T1000 (cell line): ENCODE measurements at places on chromosomes 6 and 20.

DNA sequence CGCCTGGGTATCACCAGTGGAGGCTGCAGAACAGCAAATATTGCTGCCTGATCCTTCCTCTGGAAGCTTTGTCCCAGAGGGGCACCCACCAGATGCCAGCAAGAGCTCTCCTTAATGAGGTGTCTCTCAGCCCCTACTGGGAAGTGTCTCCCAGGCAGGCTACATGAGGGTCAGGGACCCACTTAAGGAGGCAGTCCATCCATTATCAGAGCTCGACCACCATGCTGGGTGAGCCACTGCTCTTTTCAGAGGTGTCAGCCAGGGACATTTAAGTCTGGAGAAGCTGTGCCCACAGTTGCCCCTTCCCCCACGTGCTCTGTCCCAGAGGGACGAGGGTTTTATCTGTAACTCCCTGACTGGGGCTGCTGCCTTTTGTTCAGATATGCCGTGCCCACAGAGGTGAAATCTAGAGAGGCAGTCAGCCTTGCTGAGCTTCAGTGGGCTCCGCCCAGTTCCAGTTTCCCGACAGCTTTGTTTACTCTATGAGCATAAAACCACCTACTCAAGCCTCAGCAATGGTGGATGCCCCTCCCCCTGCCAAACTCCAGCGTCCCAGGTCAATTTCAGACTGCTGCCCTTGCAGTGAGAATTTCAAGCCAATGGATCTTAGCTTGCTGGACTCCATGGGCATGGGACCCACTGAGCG lies 25.9 kb upstream of the AIG1 start:
- no peak for DNase-seq

GRCh38 chr6:20056350-20056992 lies 155.8 kb downstream of the MBOAT1 start:
- DNase-seq: no peak

DNA sequence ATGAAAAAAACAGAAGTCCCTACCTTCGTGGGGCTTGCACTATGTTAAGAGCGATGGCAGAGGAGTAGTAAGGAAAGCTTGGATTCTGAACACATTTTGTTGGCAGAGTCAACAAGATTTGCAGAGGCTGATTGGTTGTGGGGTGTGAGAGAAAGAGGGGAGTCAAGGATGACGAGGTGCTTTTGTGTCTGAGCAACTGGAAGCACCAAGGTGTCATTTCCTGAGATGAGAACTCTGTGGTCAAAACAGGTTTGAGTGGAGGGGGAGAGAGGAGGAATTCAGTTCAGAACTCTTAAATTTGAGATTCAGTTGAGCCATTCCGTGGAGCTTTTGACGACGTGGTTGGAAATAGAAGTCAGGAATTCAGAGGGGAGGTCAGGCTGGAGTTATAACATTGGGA lies 3.5 kb downstream of the OCSTAMP start:
- no peak for DNase-seq

DNA sequence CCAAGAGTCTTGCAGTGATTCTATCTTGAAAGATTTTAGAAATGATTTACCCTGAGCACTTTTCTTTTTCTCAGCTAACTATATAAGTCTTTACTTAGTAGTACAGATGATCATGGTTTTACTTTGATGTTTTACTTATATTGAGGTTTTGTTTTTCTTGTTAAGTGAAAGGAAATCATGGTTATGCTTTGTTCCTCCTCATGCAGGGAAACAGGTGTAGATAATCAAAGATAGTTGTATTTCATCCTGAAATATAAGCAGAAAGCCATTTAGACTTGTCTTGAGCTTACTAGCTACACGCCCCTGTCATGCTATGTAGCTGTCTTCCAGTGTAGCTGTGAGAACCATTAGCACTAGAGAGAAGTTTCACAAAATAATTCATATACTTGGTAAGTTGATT lies 113.9 kb downstream of the HIVEP1 start:
- no peak for DNase-seq

DNA sequence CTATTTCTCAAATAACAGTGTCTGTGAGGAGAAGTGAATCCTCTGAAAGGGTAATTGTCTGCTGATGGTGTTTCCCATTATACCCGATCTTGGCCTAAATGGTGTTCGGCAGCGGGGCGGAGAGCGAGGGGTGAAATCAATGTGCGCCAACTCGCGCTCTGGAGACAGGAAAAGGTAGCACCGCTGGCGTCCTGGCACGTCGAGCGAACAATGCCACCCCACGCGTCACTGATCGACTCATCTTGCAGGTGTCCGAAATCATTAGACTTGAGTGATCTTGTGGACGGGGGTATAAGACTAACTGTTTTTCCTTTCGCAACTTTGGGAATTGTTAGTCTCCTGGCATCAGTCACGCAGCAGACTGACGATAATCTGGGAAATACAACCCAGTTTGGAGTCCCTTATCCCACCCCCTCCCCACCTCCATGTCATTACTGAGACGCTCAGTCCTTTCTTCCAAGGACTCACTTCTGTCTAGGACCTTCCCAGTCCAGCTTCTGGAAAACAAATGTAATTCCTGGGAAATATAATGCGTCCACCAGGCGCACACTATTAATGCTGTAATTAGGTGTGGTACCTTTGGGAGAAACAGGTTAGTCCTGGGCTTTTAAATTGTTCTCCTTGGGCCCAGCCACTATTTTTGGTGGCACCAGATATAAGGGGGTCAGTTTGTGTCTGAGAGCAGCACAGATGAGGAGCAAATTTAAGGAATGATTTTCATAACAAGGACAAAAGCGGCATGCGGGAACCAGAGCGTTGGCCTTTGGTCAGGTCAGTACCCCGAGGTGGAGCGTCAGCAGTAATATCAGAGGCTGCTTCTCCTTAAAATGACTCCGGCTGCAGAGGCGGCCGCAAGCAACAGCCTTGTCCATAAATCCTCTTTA lies 2.3 kb downstream of the LINC00237 start:
- no peak for DNase-seq

GRCh38 chr6:111176038-111176759 lies 88.9 kb downstream of the SLC16A10 start:
- no peak for DNase-seq

DNA sequence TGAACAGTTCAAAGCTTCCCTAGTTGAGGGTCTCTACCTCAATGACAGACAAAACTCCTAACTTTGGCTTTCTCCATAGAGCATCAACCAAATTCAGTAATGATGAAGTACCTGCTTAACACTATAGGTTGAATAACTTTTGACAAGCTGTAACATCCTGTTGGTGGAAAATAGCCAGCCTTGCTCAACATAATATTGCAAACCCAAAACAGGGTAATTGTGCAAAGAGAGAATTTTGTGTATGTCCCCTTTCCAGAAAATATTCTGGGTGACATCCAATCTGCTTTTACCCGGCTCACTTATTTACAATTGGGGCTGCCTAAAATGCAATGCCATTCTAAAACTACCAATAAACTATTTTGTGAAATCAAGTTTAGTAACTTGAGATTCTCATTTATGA lies 72.8 kb downstream of the ATXN1 start:
- DNase-seq: no peak
